ENCODE measurements at places on chromosomes 3 and 15. TPM values are rescaled to one million over a fixed set of nuclear protein-coding genes. Genes with fewer than 3 reads are reported as not detected.

Gene NR2F2
- 25.7 TPM for total RNA-seq

Gene RBP2
- 3.1 TPM for total RNA-seq

Gene ACOX2
- total RNA-seq: 22.4 TPM

Gene C3orf49
- total RNA-seq: not detected

Gene GAP43
- 1.8 TPM for total RNA-seq

Gene LMCD1
- 5.5 TPM for total RNA-seq

Gene FSD2
- total RNA-seq: not detected

Gene CEMIP
- total RNA-seq: 2.1 TPM

Measured in colonic mucosa (tissue), 4 donors.